ENCODE measurements at places on chromosomes 2 and 18. TPM values are rescaled to one million over a fixed set of nuclear protein-coding genes. Genes with fewer than 3 reads are reported as not detected.
A peak's percentile ranks its signal among the peaks of the same experiment; 100 is the strongest.

DNA sequence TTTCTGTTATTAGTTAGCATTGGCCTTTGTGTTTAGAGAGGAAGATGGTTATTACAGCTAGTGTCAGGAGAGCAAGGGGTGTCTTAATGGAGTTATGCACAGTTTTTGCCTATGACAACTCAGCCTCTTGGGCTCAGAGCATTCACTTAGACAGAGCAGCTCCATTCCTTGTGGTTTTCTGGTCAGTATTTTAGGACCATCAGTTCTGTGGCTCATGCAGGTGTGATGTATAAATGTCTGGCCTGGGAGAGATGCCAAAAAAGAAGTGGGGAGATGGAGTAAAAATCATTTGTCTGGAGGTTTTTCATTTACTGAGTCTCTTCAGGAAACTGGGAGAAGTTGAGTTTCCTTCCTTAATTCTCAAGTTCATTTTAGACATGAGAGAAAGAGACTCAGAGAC is 79.7 kb downstream of the PRKCE start:
- peak; percentile 30 for DNase-seq

DNA sequence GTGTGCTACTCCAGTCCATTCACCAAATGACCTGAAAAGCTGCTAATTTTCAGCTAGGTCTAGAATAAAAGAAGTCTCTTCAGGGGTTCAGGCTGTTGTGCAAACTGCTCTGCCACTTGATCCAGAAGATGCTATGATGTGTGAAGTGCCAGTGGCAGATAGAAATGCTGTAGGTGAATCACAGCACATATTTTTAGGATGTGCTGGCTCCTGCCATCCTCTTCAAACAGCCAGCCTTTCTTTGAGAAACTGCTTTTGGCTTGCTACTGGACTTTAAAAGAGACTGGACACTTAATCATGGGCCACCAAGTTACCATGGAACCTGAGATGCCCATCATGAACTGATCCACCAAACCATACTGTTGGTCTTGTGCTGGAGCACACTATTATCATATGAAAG is 322.1 kb downstream of the EN1 start:
- no peak for DNase-seq

DNA sequence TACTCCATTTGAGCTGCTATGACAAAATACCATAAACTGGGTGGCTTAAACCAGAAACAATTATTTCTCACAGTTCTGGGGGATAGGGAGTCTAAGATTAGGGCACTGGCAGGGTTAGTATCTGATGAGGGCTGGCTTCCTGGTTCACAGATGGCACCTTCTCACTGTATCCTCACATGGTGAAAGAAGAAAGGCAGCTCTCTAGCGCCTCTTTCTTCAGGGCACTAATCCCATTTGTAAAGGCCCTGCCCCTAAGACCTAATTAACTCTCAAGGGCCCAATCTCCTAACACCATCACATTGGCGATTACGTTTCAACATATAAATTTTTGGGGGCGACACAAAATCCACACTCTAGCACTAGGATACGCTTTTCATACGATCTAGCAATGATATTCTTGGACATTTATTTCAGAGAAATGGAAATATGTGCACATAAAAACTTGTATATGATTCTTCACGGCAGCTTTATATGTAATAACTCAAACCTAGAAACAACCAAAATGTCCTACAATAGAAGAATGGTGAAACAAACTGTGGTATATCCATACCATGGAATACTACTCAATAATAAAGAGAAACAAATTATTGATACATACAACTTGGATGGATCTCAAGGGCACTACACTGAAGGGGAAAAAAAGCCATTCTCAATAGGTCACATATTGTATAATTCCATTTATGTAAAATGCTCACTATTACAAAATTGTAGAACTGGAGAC is 111.0 kb downstream of the BCL2L11 start:
- DNase-seq = no peak

DNA sequence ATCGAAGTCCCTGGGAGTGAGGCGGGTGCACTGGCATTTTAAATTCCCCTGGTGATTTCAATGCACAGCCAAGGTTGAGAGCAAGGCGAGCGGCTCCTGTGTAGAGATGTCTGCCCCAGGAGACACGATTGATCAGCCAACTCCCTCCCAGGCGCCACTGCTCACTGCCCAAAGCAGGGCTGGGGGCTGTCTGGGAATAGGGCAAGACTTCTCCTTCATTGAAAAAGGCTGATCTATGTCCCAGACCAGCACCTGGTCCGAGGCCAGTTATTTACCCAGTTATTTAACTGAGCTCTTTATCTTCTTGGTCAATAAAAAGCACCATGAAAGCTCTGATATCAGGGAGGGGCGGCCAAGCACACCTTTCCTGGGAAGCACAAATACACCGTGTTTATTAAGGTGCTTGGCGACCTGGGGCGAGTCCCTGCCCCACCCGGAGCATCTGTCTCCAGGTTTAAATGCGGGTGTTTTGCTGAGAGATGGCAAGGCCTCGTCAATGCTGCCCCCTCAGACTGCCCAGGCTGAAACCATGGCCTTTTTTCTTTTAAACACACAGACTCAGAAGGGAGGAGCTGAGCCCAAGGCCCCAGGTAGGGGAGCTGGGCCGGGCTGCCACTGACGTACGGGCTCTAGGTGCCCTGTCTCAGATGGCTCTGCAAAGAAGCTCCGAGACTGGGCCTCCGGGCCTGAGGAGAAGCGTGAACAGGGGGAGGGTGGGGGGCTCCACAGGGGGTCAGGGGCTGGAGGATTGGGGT is 73.9 kb upstream of the HPCAL1 start:
- DNase-seq = no peak

DNA sequence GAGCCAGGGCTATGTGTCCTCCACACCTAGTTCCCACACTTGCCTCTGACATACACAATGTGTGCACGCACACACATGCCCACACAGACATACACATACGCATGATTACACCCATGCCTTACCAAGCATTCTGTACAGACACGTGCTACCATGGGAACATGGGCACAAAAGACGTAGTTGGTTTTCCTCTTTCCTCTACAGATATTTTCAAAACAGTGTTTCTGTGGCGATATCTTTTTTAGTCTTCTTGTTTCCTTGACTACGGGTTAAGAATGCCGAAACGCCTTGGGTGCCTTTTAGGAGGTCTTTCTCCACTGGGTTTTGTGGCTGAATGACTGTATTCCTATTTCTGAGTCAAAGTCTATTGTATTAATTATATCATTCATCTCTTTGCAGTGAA is 75.5 kb upstream of the SPTBN1 start:
- no peak for DNase-seq

GRCh38 chr2:181281206-181281832 is 175.9 kb upstream of the ITGA4 start:
- DNase-seq = no peak

- DNase-seq = no peak
Observed at GRCh38 chr2:46148369-46148736, 148.9 kb upstream of the EPAS1 start.

DNA sequence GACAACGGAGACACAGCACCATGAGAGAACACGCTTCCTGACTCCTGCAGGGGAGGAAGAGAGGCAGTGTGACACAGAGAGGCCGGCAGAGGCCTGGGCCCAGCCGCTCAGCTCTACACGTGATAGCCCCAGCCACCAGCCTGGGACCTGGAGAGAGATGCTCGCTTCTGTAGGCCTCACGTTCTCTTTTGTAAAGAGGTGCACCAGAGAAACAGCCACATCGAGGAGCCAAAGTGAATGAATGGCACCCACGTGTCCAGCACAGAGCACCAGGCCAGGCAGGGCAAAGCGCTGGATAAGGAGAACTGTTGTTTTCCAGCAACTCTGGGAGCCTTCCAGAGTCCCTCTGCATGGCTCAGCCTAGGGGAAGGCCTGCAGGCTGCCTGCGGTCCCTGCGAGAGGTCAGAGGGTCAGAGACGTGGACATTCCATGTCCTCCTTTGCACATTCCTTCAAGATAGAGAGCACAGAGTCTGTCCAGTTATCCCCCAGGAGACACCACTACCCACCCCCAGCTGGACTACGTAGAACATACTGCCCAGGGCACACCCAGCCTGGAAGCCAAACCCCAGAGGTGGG is 14.2 kb downstream of the LIMS2 start:
- DNase-seq = no peak

GRCh38 chr18:34543356-34543755 is 166.7 kb upstream of the DTNA start:
- no peak for DNase-seq

- DNase-seq = peak; percentile 94
Observed at GRCh38 chr2:37802899-37803379, 122.1 kb upstream of the RMDN2 start.

DNA sequence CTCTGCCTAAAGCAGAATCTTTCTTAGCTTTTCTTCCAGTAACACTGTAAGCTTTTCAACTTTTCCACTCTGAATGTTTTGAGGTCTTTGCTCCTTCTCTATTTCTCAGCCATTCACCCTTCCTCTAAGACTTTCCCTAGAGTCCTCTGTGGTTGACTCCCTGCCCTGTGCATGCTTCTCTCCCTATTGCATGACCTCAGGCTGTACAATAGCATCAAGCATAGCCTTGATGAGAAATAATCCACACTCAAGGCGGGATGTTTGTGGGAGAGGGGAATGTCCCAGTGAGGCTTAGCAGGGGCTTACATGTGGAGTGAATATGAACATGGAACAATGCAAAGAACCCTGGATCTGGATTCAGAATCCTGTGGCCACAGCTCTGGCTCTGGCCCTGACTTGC is 48.4 kb upstream of the IGFBP5 start:
- DNase-seq = no peak

- DNase-seq = no peak
Observed at GRCh38 chr2:143499061-143499460, 369.8 kb downstream of the ARHGAP15 start.

DNA sequence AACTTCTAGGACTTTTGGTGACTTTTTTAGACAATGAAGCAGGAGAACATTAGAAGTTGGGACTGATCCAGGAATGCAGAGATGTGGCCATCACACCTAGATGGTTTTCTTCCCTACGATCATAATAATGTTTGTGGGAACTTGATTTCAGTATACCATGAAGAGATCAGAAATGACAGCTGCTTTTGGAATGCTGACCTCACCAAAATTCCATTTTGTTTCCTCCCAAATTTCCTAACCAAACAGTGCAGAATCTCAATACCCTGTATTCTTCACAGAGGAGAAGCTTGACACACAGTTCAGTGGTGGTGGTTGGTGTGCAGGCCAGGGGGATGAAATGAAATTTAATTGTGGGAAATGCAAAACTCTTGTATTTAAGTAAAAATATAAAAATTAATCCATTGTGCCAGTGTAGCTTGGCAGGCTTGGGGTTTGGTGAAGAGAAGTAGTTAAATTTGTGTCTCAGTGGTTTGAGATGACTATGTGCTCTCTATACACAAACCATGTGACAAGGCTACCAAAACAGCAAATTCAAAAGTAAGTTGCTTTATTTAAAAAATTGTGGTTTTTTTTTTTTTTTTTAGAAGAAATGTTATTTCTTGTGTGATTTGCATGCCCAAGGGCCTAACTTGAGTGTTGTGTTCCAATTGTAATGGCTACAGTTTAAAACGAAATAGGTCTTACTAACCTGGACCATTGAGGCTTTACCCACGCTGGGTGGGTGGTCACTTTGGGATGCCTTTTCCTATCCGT is 252.4 kb downstream of the LPIN1 start:
- no peak for DNase-seq

GRCh38 chr2:10059552-10060335 is 16.4 kb downstream of the KLF11 start:
- no peak for DNase-seq

GRCh38 chr18:9608298-9608697 is 6.1 kb downstream of the PPP4R1 start:
- no peak for DNase-seq

DNA sequence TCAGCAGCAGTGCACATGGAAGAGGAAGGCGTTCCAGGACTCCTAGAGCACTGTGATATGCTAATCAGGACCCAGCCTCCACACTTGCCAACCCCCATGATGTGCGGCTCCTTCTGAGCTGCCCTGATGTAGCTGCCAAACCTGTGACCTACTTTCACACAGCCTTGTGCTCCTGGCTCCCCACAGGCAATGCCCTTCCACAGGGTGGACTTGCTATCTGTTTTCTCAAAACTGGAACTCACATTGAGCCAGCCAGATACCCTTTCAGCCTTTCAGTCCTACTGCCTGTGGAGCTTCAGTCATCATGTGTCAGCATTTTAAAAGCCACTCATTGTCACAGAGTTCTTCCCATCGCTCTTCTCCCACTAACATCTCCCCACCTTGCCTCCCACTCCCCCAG is 181.6 kb downstream of the AFF3 start:
- DNase-seq = no peak

DNA sequence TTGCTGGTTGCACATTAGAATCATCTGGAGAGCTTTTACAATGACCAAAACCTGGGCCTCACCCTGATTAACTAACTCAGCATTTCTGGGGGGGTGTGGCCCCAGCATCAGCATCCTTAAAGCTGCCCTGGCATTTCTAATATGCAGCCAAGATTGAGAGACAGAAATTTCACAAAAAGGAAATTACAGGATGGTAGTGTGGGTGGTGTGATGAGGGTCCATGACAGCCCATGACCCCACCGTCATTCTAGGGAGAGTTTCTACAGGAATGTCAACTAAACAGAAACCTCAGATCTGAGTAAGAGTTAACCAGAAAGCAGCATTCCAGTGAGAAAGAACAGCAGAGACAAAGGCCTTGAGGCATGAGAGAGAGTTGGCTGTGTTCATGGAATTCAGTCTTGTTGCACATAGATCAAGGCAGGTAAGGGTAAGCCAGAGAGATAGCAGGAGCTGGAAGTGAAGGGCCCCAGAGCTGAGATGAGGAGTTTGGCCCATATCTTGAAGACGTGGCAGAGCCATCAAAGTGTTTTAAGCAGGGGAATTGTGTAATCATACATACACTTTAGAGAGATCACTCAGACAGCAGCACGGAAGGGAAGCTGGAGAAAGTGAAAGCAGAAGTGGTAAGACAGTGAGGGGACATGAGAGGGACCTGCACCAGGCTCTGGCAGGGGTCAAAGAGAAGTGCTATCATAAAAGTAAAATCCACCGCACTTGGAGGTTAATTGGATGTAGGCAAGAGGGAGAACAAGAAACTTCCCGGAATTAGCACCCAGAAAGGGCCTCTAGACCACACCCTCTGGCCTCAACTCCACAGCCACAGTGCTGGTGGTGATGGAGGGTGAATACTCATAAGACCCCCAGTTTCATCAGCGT is 7.8 kb upstream of the TRABD2A start:
- peak; percentile 26 for DNase-seq

GRCh38 chr18:68679528-68679927 is 35.4 kb downstream of the TMX3 start:
- no peak for DNase-seq

Gene OTOS
- total RNA-seq = not detected

Gene ATOH8
- 1.7 TPM for total RNA-seq

Gene LIMS4
- total RNA-seq = 0.10 TPM

Gene LAMA3
- total RNA-seq = 2.7 TPM

Gene NOL4
- total RNA-seq = not detected

Gene CNRIP1
- total RNA-seq = 11.4 TPM

Gene CLIP4
- 40.2 TPM for total RNA-seq

Gene FIGN
- 2.2 TPM for total RNA-seq

Gene CPS1
- 50.7 TPM for total RNA-seq

Gene DSC1
- total RNA-seq = not detected

Gene FBXO15
- 0.31 TPM for total RNA-seq

Gene SLC19A3
- total RNA-seq = 0.10 TPM
